ENCODE measurements at places on chromosomes 12 and 14.

DNA sequence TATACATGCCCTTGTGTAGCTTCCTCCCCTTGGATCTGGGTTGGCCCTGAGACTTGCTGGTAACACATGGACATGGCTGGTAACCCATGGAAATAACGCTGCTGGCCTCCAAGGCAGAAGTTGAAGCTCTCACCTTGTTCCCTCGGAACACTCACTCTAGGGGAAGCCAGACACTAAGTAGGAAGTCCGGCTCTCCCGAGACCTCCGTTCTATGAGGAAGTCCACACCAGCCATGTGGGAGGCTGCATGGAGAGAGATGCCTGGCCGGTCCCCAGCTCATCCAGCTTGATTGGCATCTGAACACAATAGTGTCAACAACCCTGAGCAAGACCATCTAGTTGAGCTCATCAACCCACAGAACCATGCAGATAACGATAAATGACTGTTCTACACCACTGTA lies 39.7 kb upstream of the VRK1 start:
- DNase-seq = no peak

DNA sequence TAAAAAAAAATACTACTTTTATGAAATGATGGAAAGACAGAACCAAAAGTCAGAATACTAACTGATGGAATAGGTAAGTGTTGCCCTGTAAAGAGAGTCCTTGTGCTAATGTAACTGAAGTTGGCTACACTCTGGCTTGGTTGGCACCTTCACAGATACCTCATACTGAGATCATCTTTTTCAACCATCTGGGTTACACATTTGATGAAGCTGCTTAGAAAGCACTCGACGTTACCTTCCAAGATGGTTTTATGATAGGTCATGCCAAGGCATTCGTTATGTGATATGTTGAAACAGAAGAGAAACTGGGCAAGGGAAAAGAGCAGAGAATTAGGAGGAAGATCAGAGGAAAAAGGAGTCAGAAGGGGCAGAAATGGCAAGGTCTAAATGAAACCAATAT lies 203.8 kb downstream of the ADAMTS20 start:
- no peak for DNase-seq

GRCh38 chr14:21023817-21024584 lies 860 bp downstream of the NDRG2 start:
- DNase-seq = no peak

DNA sequence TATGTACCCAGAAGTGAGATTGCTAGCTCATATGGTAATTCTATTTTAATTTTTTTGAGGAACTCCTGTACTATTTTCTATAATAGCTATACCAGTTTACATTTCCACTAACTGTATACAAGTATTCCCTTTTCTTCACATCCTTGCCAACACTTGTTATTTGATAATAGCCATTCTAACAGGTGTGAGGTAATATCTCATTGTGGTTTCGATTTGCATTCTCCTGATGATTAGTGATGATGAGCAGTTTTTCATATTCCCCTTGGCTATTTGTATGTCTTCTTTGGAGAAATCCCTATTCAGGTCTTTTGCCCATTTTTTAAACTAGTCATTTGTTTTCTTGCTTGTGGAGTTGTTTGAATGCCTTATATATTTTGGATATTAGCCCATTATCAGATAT lies 121.3 kb downstream of the BBS10 start:
- DNase-seq = no peak

DNA sequence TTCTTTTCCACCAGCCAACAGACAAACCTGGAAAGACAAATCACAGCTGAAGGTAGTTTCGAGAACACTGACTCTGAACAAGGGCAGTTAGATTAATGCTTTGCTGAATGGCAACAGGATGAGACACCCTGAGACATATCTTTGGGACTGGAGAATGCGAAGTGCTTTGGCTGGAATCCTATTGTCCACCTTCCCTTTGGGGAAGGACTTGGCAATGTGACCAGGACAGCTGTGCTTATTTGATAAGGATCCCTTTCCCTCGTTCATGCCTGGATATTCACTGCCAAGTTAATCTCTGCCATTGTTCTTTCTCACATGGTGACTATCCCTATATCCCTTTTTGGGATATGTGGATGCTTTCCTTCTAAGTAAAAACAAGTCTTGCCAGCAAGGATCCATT lies 537.1 kb upstream of the SEL1L start:
- DNase-seq = no peak

- no peak for DNase-seq
These were observed 42.2 kb upstream of the MBIP start for GRCh38 chr14:36362648-36363047.

DNA sequence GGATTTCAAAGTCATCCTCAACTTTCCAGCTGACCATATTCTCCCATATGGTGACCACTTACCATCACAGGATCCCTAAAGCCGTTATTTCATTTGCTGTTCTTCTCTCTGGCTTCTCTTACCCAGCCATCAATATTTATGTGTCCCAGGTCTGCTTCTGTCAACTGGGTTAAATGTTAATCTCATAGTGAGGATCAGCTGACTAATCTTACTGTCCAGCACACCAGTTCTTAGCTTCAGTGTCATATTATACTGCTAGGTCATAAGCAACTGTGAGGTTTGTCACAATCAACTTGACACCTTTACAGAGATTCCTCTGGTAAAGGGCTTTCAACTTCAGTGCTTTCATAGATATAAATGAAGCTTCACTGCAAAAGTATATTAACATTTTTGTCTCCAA lies 294.4 kb downstream of the DIO2 start:
- DNase-seq = no peak

GRCh38 chr12:116476227-116476822 lies 82.9 kb upstream of the MAP1LC3B2 start:
- no peak for DNase-seq

- DNase-seq = no peak
These were observed 100.3 kb downstream of the MYRFL start for GRCh38 chr12:69925291-69925690.

DNA sequence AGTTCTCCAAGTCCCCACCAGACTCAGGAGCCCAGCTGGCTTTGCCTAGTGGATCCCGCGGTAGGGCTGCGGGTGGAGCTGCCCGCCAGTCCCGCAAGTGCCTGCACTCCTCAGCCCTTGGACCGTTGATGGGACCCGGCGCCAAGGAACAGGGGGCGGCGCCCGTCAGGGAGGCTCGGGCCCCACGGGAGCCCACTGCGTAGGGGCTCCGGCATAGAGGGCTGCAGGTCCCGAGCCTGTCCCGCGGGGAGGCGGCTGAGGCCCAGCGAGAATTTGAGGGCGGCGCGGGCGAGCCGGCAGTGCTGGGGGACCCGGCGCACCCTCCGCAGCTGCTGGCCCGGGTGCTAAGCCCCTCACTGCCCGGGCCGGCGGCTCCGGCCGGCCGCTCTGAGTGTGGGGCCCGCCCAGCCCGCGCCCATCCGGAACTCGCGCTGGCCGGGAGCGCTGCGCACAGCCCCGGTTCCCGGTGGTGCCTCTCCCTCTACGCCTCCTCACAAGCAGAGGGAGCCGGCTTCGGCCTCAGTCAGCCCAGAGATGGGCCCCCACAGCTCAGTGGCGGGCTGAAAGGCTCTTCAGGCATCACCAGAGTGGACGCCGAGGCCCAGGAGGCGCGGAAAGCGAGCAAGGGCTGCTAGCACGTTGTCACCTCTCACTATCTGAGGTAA lies 452.4 kb upstream of the LRFN5 start:
- DNase-seq = no peak

- peak; percentile 80 for DNase-seq
These were observed 589 bp downstream of the ATF1 start for GRCh38 chr12:50764286-50765094.

GRCh38 chr12:120668868-120669840 lies 17.8 kb upstream of the MLEC start:
- DNase-seq = no peak

DNA sequence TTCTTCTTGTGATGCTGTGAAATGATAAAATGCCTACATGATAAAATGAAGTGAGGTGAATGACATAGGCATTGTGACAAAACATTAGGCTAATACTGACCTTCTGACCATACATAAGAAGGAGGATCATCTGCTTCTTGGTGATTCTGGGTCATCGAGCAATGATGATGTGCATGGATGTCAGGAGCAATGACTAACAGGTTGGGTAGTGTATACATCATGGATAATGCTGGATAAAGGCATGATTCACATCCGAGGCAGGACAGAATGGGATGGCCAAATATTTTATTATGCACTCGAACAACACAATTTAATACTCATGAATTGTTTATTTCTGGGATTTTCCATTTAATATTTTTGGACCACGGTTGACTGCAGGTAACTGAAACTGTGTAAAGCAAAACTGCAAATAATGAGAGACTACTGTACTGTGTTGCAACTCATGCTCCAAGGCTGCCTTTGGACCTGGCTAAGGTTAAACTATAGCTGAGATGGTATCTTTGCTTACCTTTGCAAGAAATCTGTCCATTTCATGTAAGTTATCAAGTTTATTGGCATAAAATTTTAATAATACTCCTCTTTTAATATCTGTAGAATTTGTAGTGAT lies 7.6 kb upstream of the SLC25A21 start:
- DNase-seq = no peak

GRCh38 chr14:65141523-65141922 lies 39.2 kb upstream of the MAX start:
- no peak for DNase-seq

DNA sequence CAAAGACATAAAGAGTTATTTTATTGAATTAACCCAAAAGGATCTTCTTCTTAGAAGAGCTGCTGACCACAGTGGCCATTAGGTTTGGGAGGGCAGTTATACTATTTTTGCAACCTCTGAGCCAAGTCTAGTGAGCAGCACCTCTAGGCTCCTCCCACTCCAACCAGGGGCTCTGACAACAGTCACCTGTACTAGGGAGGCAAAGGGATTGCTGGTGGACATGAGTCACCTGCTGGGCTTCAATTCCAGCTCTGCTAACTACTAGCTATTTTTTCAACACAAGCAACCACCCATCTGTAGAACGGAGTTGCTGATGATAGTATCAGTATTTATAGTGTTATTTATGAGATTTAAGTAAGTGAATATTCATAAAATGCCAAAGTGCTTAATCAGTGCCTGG lies 166.0 kb downstream of the KLHL28 start:
- DNase-seq = no peak

- DNase-seq = no peak
These were observed 467.0 kb downstream of the LRIG3 start for GRCh38 chr12:58453306-58453705.

GRCh38 chr14:67503331-67503730 lies 14.8 kb upstream of the TMEM229B start:
- no peak for DNase-seq

GRCh38 chr12:96167492-96167891 lies 26.7 kb upstream of the ELK3 start:
- DNase-seq = no peak

DNA sequence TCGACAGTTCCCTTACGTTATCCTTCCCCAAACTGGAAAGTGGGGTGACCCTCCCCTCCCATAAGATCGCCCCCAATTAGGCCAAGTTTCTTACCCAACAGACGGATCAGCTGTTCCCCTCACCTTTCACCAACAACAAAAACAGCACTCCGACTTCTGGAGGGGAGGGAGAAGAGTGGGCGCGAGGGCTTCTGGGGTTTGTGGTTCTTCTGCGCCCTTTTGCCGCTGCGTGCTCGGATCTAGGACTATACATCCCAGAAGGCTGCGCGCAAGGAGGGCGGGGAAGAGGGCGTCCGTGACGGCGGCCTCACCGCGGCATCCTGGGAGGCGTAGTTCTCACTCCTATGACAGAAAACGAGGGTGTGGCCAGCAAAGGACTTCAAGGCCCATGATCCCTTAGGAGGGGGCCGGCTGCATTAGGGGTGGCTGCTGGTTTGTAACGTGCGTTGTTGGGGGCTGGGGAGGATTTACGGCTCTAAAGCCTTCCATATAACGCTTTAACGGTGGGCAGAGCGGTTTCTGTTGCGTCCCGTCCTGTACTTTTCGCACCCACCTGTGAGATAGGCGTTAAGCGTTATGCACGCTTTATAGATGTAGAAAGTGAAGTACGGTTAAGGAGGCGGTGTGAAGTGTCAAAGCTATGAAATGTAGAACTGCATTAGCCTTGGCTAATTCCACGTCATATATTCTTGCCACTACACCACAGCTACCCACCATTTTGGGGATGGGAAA lies at the start of gene CALCOCO1:
CALCOCO1 (minus strand) TSS at position 143 of the 732 bp plus-strand sequence. CDS start 2,210 bp downstream, outside the sequence.
- peak; percentile 97 for DNase-seq

GRCh38 chr12:401235-402028 lies at the start of gene CCDC77:
Gene CCDC77 (plus strand): TSS chr12:401644. CDS start chr12:409384, 7,740 bp downstream.
- DNase-seq = peak; percentile 95

GRCh38 chr12:7130701-7131501 lies 730 bp downstream of the CLSTN3 start:
- DNase-seq = peak; percentile 58

- DNase-seq = no peak
These were observed 566 bp upstream of the PRDM4 start for GRCh38 chr12:107761502-107761904.

DNA sequence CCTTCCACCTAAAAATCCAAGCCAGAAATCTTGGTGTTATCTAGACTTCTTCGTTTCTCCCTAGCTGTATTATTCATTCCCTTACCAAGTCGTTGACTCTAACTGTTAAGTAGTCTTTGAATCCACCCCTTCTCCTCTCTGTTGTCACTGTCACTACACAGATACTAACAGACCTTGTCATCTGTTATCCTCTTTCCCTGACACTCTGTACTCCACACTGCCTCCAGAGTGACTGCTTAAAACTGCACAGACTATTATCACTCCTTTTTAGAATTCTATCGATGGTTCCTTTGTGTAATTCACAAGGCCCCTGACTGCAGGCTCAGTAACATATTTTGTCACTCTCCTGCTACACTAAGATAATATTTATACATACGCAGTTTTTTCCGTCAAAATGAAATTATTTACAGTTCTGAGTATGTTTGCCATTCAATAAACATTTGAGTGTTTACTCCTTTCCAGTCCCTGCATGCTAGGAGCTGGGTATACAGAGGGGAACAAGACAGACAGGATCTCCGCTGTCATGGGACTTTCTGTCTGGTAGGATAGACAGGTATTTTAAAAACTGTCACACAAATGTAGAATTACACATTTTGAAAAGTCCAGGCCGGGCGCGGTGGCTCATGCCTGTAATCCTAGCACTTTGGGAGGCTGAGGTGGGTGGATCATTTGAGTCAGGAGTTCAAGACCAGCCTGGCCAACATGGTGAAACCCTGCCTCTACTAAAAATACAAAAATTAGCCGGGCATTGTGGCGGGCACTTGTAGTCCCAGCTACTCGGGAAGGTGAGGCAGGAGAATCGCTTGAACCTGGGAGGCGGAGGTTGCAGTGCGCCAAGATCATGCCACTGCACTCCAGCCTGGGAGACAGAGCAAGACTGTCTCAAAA lies 3.8 kb downstream of the MARS1 start:
- no peak for DNase-seq

Measured in CD4-positive, alpha-beta T cell treated with Interleukin-2 at 100 ng/mL for 4 hours (primary cell).